ENCODE measurements at places on chromosomes 4 and X.

DNA sequence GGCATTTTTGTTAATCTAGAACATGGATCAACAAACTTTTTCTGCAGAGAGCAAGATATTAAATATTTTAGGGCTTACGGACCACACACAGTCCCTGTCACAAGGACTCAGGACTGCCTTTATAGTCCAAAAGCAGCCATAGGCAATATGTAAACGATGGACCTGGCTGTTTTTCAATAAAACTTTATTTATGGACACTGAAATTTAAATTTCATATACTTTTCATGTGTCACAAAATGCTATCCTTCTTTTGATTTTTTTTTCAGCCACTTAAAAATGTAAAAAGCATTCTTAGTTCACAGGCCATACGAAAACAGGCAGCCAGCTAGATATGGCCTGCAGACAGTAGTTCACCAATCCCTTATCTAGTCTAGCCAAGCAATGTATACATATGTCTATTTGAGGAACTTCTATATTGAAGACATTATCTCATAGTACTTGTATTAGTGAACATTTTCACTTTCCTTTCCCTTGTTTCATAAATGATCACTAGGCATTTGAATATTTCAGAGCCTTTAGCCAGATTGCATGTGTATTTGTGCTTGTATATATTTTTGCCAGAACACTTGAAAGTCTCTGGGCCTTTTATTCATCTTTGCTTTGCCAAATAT, 350.9 kb downstream of the RPA4 start:
- DNase-seq = no peak

- DNase-seq = no peak
These were observed 4.0 kb downstream of the MAGEB2 start for GRCh38 chrX:30219372-30219771.

DNA sequence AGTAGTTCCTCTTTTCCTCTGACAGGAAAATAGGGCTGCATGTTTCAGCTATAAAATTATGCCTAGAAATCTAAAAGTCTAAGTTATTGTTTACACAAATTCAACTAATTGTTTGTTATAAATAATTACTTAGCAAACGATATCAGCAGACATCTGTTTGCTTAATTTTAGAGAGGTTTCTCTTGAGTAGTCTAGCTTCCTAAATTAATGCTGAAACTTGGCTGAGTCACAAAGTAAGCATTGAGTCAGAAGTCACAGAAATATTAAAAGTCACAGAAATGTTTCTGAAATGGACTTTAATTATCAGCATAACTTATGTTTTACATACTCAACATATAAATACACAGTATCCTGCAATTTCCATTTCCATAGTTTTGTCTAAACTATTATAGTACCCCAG, 1044.0 kb downstream of the CCSER1 start:
- no peak for DNase-seq

DNA sequence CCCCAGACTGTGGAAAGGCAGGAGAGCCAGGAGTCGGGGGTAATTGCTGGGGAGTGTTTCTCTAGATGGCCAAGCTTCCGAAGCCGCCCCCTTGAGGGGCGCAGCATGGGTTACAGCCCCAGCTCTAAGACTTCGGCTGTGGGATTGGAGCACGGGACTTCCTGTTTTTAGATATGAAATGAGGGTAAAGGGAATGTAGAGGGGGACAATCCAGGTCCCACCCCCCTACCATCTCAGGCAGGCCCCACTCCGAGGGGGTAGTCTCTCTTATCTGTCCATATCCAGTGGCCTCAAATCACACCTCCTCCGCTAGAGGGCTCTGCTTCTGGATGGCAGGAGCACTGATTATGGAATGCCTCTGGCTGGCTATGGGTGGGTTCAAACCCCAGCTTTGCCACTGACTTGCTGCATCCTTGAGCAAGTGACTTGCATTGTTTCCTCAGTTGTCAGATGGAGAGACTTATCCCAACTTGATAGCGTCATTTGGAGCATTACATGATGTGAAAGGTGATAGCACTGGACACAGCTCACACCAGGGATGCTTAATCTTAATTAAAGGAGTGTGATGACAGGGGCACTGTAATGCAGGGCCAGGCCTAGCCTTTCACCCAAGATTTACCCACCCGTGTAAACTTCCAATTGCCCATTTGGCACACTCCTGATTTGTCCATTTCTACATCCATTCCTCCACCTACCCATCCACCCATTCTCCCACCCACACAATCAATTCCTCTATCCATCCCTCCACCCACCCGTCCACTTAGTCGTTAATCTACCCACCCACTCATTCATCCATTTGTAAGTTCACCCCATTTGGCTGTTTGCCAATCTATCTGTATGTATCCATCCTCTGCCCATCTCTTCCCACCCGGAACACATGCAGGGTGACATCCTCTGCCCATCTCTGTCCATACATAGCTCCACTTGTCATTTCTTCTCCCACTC, 848 bp upstream of the KCND1 start:
- no peak for DNase-seq

DNA sequence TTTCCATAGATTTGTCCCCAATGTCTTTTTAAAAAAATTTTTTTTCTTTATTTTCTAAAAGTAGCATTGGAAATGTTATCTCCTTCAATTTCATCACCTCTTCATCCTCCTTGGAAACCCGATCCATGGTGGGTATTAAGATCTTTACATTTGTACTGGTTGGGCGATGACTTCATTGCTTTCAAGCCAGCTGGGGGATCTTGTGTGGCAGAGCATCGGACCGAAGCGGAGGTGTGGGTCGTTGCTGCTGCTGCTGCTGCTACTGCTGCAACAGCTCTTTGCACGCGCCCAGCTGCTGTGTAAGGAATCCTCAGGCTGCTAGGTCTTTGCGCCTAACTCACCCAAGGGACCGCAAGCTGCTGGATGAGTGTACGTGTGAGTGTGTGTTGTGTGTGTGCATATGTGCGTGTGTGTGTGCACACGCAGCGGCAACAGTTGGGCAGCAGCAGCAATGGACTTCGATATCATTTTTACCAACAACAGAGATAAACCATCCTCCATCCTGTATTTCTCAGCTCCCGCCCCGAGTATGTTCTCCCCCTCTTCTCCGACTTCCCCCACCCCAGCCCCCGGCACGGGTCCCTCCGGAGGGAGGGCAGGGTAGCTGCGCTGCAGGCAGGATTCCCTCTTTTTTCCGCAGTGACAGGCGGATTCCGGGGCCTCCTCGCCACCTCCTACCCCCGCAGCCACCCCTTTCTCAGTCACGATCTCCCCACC, 768 bp upstream of the CDKL5 start:
- no peak for DNase-seq

- no peak for DNase-seq
These were observed 106.3 kb upstream of the MID1 start for GRCh38 chrX:10726647-10727046.

DNA sequence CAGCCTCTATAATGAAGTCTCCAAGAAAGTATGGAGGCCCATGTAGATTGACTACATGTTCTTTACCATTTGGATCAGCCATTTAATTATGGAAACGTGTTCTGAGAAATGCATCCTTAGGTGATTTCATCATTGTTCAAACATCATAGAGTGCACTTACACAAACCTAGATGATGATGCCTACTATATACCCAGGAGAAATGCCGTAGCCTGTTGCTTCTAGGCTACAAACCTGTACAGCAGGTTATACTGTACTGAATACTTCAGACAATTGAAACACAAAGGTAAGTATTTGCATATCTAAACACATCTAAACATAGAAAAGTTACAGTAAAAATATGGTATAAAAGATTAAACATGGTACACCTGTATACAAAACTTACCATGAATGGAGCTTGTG, 186.5 kb upstream of the FSTL5 start:
- no peak for DNase-seq

GRCh38 chrX:103248553-103248952, 6.4 kb downstream of the TCEAL8 start:
- no peak for DNase-seq

GRCh38 chr4:122086338-122087065, 65.6 kb upstream of the BLTP1 start:
- no peak for DNase-seq

GRCh38 chr4:76597423-76597979, 162.5 kb downstream of the SHROOM3 start:
- DNase-seq = no peak

- DNase-seq = no peak
These were observed 557 bp upstream of the ARHGEF6 start for GRCh38 chrX:136781180-136781797.

DNA sequence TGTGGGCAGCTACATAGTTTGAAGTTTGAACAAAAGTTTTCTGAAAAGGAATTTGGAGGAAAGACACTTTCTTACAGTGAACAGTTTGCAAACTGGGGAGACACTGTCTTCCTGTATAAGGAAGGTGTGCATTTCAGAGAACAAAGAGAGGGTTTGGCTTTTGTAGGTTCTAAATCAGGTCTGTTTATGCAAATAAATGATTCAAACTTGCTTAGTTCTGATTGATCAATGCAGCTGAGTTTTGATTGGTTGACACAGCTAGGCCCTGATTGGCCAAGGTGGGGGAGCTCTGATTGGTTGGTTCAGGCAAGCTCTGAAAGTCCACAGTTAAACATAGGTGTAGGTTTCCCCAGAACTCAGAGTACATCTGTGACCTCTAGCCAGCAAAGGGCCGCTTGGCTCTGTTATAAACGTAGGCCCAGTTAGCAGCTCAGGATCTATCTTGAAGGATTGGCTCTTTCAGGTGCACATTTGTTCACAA, 63.0 kb upstream of the ENPP6 start:
- no peak for DNase-seq

GRCh38 chrX:150527108-150527507, 41.3 kb upstream of the MTM1 start:
- DNase-seq = no peak

- no peak for DNase-seq
These were observed 218.5 kb downstream of the PRR32 start for GRCh38 chrX:127038065-127038464.

Measured in NCI-H1417 treated with DMSO at 0.1 percent for 48 hours (cell line).